ENCODE measurements at places on chromosomes 1 and 21. TPM values are rescaled to one million over a fixed set of nuclear protein-coding genes. Genes with fewer than 3 reads are reported as not detected.

RCOR3 gene
- 22.3 TPM for total RNA-seq

FAM72A gene
- 9.3 TPM for total RNA-seq

CLCA4 gene
- not detected for total RNA-seq

SERPINC1 gene
- total RNA-seq: 0.13 TPM

ANKRD35 gene
- total RNA-seq: not detected

TSHB gene
- total RNA-seq: not detected

SERTAD4 gene
- 0.46 TPM for total RNA-seq

PSRC1 gene
- total RNA-seq: 24.3 TPM

FTCD gene
- total RNA-seq: not detected

IL19 gene
- total RNA-seq: not detected

BMP8A gene
- total RNA-seq: 0.13 TPM

COL16A1 gene
- total RNA-seq: 4.9 TPM

KIF17 gene
- total RNA-seq: 1.6 TPM

ESRRG gene
- not detected for total RNA-seq

AJAP1 gene
- not detected for total RNA-seq

ST6GALNAC5 gene
- total RNA-seq: not detected

All from A549 treated with GW870086 at 1 μM for 4 hours (cell line).